Endodermal cell (in vitro differentiated cells): ENCODE measurements at places on chromosomes 12 and 14. TPM values are rescaled to one million over a fixed set of nuclear protein-coding genes. Genes with fewer than 3 reads are reported as not detected.
A peak's percentile ranks its signal among the peaks of the same experiment; 100 is the strongest.

DNA sequence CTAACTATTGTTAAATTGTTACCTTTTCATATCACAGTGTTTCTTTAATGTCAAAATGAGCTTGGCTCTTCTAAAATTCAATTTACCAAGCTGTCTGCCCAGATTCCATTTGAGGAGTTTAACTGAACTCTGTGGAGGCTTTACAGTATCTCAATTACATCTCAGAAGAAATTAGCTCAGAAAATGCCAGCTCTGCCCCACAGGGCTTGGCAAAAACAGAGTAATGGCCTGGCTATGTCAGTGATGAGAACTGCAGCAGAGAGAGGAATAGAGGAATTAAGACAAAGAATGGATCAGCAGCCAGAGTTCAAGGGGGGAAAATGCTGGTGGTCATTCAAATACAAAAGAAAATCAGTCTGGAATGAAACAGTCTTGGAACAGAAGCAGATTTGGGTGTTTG is 15.8 kb upstream of the TMTC1 start:
- no peak overlapping the region for H3K27ac ChIP-seq
- H3K4me3 ChIP-seq: no peak overlapping the region
- H3K27me3 ChIP-seq: no peaks in the 10 kb centered on the region
- H3K36me3 ChIP-seq: no peaks in the 10 kb centered on the region
- H3K4me1 ChIP-seq: peaks cover 2% of the 10 kb centered on the region

DNA sequence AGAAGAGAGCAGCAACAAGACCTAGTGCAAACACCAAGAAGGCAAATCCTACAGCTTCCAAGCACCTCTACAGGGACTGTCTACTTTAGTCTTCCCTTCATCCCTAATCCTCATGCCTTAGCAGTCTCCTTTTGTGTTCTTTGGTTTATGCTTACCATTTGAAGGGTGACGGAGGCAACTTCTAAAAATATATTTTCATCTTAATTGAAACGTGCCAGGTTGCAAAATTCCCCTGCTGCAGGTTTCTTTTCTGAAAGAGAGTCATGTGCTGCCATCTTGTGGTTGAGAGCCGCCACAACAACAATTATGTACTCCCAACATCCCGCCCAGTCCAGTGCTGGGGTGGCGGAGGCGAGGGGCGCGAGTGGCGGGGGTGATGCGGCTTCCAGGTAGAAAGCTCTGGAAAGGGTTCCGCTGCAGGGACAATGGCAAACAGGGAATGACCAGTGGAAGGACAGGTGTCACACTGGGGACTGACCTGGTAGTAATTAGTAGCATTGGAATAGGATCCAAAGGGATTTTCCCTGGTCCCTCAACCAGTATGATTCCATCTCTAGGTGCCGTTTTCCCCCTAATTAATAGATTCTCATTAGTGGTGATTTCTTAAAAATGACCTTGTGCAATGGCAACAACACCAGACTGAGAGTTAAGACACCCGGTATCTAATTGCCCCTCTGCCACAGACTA is 80.3 kb upstream of the GNG2 start:
- H3K36me3 ChIP-seq: no peaks in the 10 kb centered on the region
- DNase-seq: peak; percentile 90
- H3K27ac ChIP-seq: no peak overlapping the region
- no peak overlapping the region for H3K4me3 ChIP-seq

Gene IQSEC3
- 2.5 to 2.7 TPM (median 2.7 TPM) in 3 replicates for total RNA-seq

- no peak for DNase-seq
- no peaks in the 10 kb centered on the region for H3K4me1 ChIP-seq
- no peaks in the 10 kb centered on the region for H3K36me3 ChIP-seq
- H3K27ac ChIP-seq: no peak overlapping the region
These were observed 34.2 kb upstream of the KICS2 start for GRCh38 chr12:64256166-64256800.

- no peak overlapping the region for H3K4me3 ChIP-seq
- no peak overlapping the region for H3K27ac ChIP-seq
- peaks cover 22% of the 10 kb centered on the region for H3K4me1 ChIP-seq
- no peak for DNase-seq
These were observed 189.5 kb upstream of the HMGA2 start for GRCh38 chr12:65634626-65635331.

- DNase-seq: peak; percentile 87
- no peaks in the 10 kb centered on the region for H3K36me3 ChIP-seq
- H3K4me1 ChIP-seq: peaks cover 1% of the 10 kb centered on the region
- H3K27ac ChIP-seq: peak within 1 kb of the TSS; percentile 59
- H3K27me3 ChIP-seq: no peaks in the 10 kb centered on the region
- peak within 1 kb of the TSS; percentile 93 for H3K4me3 ChIP-seq
These were observed at the start of gene SRGAP1 for GRCh38 chr12:63844391-63845341. TSS of gene SRGAP1 (plus strand) at chr12:63844700. CDS start at chr12:63844817, 117 bp downstream.

Gene RNF212B
- total RNA-seq: 1.7 TPM in 1 of 3 replicates, not detected in the others
